ENCODE measurements at places on chromosomes 3 and 15.

DNA sequence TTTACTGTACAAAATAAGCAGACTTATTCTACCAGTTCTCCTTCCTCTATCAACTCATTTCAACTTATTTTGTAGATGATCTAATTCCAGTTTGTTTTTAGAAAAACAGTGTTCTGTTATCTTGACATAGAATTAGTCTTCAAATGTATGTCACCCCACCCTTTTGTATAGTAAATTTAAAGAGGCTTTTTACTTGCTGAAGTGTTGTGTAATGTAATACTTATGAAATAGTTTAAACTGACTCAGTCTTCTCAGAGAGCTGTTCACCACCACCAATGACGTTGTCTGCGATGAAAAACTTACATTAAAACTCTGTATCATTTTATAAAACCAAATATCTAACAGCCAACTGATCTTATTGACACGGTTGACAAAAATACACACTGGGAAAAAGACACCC is 82.9 kb downstream of the RAP2B start:
- DNase-seq = no peak

DNA sequence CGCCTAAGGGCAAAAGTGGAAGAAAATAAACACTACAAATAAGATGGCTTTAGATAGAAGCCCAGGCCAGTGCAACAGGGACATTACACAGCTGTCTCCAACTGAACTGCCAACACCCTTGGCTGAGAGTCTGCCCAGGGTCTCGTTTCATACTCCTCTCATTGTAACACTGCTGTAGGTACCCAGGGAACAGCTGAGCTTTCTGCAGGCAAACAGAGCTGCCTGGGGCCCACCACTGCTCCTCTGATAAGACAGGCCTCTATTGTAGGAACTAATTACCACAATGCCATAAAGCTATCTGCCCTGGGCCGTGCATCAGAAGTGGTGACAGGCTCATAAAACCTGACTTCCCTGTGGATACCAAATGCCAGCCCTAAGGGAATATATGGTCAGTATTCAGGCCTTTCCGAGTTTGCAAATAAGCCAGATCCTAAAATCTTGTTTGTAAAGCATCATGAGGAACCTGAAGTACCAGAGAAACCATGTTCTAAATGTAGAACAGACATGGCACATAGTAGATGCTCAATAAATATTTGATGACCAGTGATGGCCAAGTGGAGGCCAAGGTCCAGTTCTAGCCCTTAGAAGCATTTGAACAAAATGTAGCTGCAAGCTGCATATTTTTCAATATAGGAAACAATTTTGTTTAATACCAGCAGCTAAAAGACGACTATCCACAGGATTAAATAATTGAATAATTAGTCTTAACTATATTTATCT is 84.3 kb upstream of the NEO1 start:
- DNase-seq = no peak

DNA sequence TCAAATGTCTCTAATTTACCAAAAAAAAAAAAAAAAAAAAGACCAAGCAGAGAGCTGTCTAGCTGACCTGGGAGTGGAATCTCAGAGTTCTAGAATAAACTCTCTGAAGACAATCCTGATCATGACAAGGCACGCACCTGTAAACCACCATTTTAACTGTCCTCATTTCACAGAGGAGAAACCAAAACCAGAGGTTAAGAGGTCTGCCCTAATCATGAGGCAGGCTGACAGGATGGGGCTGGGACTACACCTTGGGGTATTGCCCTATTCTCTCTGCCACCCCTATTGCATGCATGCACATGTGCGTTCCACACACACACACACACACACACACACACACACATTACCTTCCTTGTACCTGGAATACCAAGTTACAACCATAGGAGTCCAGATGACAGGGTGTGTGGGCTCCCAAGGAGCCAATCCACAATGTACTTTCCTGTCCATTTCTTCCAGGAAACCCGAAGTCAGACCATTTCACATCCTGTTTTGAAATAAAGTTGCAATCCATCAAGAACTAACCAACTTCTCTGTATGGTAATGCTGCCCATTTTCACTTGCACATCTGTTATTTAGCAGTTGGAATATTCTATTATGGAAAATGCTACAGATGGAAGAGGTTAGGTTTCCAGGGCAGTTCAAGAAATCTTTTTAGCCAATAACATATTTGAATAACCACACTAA is 34.6 kb downstream of the HSPBAP1 start:
- DNase-seq = no peak

DNA sequence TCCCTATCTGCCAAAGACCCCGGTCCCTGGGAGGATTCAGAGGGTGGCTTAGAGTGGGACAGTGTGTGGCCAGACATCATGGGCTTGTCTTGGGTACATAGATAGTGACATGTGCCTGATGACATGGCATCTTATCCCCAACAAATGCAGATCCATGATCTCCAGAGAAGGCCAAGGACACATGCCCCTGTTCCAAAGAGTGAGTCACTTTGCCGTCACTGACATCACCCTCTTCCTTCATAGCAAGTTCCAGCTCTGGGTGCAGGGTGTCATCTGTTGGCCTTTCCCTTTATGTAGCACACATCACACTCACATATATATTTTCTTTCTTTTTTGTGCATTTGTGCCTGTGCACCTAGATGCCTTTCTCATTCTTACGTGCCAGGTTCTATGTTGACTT is 350.5 kb downstream of the LRTM1 start:
- no peak for DNase-seq

GRCh38 chr3:81544385-81544784 is 217.1 kb downstream of the GBE1 start:
- no peak for DNase-seq

GRCh38 chr15:39850436-39850835 is 67.8 kb upstream of the FSIP1 start:
- DNase-seq = no peak

DNA sequence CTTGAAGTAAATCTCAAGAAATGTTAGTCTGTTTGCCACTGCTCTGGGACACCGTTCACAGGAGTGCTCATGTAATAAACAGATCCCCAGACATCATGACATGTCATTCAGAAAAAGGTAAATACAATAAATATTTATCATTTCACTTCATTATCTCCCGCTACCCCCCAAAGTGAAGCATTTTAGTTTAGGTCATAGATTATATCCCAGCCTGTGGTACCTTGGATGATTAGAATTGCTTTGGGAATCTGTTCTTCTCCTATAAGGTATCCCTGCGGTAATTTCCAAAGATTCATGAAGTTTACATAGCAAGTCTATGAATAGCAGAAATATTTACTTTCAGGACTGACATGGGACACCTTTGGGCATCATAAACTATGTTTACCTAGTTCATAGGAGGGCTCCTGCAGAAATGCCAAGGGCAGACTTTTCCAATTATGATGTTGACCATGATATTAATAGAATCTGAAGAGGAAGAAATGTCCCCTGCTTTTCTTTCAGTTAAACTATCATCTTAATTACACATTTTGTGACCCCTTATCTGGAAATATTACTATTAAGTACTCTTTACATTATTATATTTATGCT is 268.0 kb downstream of the NAALADL2 start:
- DNase-seq = no peak

GRCh38 chr3:112476346-112476745 is 22.9 kb downstream of the BTLA start:
- no peak for DNase-seq

GRCh38 chr15:51706926-51707608 is 25.8 kb downstream of the SCG3 start:
- no peak for DNase-seq

GRCh38 chr3:127063916-127064315 is 81.0 kb downstream of the PLXNA1 start:
- no peak for DNase-seq

DNA sequence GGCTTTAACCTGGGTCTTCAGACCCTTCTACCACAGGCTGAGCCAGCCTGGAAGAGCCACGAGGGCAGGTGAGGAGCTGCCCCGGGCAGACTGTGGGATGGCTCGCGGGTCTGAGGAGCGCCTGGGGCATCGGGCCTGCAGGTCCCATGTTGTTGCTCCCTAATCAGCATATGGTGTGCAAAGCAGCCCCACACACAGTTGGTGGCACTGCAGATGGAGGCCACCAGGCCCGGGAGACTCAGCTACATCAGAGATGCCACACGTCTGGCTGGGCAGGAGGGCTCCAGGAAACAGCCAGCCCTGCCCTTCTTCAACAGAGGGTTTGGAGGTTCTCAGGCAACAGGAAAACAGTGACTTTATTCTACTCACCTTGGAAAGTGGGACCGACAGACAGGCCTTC is 63.9 kb downstream of the XXYLT1 start:
- no peak for DNase-seq

DNA sequence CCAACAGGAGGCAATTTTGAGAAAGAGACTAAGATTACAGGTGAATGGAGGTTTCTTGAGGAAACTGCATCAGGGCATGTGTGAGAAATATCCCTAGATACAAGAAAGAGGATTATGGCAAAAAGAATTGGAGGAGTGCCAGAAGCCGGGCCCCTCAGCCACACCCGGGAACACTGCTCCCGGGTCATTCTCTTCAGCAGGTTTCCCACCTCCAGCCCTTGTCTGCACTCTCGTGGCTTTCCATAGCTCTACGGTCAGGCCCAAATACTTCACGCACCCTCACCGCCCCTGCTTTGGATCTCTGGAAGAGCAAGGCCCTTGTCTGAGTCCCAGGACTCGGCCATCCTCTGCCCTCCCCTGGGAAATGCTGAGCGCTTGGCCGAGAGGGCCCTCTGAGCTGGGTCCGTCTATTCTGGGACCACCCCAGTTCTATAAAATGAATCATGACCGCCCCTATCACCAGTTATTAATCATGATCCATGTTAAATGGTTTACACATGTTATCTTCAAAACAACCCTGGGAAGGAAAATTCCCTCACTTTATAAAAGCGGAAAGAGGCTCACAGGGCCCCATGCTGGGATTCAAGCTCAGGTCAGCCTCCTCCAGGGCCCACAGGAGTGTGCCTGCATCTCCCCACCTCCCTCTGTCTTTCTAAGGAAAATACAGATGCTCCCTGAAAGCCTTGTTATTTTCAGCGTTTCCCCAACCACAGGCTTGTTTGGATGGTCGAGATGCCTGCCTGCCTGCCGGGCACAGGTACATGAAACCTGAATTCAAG is 38.8 kb upstream of the SPTBN5 start:
- DNase-seq = no peak

DNA sequence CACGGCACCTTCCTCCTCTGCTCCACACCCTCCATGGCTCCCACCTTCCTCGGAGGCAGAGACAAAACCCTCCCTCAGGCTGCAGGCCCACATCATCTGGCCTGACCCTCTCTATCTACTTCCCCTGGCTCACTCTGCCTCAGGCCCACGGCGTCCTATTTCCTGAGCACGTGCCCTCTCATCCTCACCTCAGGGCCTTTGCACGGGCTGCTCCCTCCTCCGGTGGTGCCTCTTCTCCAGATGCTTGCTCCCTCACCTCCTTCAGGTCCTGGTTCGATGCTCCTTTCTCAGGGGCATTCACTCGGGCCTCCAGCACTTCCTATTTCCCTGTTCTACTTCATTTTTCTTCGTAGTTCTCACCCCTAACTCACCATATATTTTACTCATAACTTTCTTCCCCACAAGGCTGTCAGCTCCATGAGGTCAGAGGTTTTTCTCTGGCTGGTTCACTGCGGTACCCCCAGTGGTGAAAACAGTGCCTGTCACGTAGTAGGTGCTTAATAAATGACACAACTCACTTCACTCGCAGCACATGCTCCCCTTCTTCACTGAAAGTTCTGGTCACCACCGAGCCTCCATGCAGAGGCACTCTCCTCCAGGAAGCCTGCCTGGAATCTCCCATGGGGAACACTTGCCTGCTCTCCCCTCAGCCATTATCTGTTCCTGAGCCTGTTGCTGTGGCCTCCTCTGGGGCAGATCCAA is 130.7 kb downstream of the WNT7A start:
- no peak for DNase-seq

DNA sequence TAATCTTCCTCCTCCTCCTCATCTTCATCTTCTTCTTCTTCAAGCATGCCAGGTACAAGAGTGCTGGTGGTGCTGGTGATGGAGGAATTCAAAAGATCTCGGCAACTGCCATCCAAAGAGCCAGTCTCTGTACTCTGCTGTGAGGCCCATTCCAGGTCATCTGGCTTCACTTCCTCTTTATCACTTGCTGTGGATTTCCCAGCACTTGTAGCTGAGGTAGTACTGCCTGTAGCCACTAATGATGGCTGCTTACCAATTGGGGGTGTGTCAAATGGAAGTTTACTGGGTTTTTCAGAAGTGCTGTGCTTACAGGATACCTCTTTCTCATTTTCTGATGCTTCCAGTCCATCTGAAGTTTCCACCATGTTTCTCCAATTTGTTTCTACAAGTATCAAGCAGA is 28.8 kb upstream of the SHC4 start:
- no peak for DNase-seq

- DNase-seq = no peak
Observed at GRCh38 chr3:116432795-116433194, 12.5 kb downstream of the LSAMP start.

DNA sequence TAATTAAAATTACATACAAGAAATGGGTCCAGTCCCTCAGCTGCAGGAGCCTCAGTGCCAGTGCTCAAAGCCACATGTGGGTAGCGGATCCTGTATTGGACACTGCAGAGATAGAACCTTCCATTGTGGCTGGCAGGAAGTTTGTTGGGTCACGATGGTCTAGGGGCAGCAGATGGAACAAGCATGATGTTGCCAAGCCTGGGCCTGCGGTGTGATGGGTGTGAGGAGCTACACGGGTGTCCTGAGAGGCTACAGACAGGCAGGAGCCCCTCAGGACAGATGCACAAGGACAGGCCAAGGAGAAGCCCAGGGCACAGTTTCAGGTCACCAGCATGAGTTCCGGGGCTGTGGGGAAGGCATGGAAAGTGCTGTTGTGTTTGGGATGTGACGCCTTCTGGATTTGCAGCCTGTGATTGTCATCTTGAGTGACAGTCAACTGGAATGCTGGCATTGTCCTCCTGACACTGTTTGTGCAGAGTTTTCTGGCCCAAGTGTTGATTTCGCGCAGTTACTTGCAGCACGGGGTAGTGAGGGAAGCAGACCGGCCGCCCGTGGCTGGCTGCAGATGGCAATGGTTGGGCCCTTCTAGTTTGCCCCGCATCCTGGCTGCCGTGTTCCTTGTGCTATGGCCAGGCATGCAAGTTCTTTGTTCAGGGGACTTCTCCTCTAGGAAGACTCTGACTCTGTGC is 177.1 kb downstream of the NSMCE3 start:
- no peak for DNase-seq

- no peak for DNase-seq
Observed at GRCh38 chr3:39124876-39125840, 17.7 kb downstream of the TTC21A start.
